ENCODE measurements at places on chromosomes 7 and 10.

GRCh38 chr10:106280896-106281460 lies 883.5 kb downstream of the SORCS1 start:
- no peak for DNase-seq

GRCh38 chr7:122528879-122529481 lies 169.9 kb downstream of the RNF133 start:
- DNase-seq, result peak; percentile 54

- DNase-seq, result no peak
Measured at GRCh38 chr7:3089493-3089892, 45.8 kb upstream of the CARD11 start.

DNA sequence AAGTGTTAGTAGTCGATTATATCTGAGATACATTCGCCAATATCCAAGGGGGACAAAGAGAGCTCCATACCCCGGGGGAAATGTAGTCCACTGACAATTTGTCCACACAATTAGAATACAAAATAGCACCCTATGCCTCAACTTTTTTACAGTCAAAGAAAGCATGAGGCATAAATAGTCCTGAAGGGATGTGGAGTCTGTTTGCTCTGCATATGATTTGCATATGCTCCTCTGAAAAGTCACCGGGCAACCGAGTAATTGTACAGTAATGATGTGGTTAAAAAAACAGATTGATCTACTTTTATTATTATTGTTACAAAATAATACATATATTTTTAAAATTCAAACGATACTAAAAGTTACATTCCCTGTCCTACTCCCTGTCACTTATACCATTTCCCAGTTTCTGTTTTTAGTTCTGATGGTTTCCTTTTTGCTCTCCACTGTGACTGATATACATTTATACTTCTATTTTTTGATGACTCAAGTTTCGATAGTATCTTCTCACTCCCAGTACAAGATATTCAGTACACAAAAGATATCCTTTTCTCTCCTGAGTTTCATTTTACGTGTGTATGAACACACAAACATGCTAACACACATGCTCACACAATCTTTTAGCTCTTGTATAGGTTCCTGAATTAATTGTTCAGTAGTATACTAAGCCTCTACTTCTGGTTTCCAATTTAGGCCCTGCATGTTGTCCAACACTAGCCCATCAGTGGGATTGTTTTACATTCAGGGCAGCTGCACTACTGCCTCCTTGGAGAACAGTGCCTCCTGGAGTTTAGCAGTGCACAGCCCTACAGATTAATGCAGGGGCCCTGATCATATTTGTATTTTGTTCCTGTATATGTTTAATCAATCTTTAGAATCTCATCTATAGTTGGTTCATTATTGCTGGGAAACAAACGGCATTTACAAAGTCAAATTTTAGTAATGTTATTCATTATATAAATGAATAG lies 130.9 kb downstream of the TES start:
- no peak for DNase-seq

- DNase-seq, result peak; percentile 25
Measured at GRCh38 chr7:25456467-25457171, 228.3 kb upstream of the NPVF start.

DNA sequence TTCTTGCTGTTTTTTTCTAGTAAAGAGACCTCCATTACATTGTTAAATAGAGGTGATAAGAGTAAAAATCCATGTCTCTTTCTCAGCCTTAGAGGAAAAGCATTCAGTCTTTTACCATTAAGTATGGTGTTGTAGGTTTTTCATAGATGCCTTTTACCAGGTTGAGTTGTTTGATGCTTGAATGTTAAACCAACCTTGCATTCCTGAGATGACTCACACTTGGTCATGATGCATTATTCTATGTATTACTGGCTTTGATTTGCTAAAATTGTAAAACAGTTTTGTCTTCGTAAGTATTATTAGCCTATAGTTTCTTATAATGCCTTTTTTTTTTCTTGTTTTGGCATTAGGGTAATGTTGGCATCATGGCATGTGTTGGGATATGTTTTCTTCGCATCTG lies 90.0 kb downstream of the ANKRD61 start:
- no peak for DNase-seq

DNA sequence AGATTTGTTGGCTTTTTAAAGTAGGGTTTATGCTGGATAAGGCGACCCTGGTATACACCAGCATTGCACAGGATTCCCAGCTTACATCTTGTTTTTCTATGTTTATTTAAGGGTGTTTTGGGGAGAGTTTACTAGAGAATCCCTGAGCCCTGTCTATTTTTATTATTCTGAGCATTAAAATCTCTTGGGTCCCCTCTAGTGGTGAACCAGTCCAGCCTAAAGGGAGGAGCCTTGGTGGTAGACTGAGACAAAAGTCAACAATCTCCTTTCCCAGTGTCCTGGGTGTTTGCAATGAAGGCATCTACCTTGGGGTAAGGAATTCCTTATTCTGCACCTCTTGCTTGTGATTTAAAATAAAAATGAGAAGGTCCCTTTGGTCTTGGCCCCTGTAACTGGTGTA lies 38.2 kb downstream of the ANTXRL start:
- no peak for DNase-seq

- no peak for DNase-seq
Measured at GRCh38 chr7:40482845-40483244, 348.0 kb downstream of the SUGCT start.

DNA sequence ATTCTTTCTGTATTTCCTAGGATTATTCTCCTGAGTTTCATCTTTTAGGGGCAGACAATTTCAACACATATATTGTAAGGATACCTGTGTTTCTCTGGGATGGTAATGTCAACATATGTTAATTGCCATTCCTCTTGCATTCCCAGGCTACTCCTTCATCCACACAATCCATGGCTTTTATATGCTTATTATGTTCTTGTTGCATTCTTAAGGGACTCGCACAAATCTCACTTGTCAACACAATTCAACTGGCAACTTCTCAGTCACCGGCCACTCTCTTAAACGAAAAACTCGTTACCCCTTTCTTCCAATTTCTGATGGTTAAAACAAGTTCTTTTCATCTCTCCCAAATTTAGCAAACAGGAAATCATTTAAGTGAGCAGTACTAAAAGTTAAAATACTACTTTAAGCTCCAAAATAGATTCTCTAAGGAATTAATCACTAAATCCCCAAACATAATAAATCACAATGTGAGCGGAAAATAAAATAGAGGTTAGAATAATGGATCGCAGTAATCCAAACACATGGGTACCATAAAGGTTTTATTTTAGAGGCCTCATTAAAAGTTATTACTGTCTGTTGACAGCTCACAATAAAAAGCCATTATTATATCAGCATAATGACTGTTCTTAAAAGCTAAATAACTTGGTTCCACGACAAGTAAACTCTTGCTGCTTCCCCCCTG lies 223.2 kb downstream of the ELMO1 start:
- DNase-seq, result no peak

GRCh38 chr7:70771451-70771850 lies 360.5 kb upstream of the GALNT17 start:
- DNase-seq, result no peak

DNA sequence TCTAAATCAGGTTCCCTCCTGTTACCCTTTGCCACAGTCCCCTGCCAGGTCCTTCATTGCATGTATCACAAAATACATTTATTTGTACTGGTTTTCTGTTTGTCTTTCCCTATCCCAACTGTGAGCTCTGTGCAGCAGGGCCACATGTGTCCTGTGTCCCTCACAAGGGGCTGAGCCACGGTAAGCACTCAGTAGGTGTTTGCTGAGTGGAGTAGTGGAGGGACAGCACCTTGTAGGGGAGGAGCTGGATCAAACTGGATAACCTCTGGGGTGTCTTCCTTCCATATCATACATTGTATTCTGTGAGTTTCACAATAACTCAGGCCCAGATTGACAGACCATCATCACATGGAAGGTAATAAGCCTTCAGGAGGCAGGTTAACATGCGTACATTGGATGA lies 25.9 kb downstream of the PIK3CG start:
- no peak for DNase-seq

DNA sequence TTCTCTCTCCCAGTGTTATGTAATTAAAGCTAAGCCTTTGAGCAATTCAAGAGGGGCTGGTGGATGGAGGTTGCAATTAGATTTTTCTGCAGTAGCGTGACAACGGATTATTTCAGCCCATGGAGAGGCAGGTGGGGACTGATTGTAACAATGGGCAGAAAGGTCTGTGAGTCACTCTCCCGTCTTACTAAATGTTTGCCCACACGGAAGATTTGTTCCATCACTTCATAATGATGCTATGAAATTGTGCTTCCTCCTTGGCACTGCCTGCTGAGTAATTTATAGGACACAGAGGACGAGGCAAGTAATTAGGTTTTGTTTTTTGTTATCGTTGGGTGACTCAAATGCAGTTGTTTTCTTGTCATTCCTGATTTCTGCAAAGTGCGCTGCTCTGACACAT lies 594.5 kb upstream of the DPP6 start:
- peak; percentile 66 for DNase-seq

- DNase-seq, result no peak
Measured at GRCh38 chr10:89163265-89163995, 43.7 kb downstream of the CH25H start.

GRCh38 chr10:92571649-92572048 lies 2.2 kb downstream of the IDE start:
- no peak for DNase-seq

- no peak for DNase-seq
Measured at GRCh38 chr7:12731775-12732174, 44.3 kb downstream of the ARL4A start.

GRCh38 chr10:84208023-84208422 lies 13.7 kb downstream of the CDHR1 start:
- DNase-seq, result no peak

DNA sequence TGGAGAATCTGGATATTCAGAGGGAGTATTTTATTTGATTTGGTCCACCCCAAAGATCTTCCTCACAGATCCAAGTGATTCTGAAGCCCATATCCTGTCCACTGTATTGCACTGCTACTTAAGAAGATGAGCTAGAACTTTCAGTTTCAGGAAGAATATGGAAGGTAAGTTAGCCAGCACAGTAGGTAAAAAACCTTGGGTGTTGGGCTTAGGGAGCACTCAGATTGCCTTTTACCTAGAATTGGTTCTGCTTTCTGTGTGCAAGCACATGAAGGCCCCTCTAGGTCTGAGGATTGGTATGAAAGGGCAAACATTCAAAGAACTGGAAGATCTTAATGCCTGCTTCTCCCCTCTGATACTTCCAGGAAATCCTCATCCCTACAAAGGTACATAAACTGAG lies 146.7 kb upstream of the COL1A2 start:
- DNase-seq, result no peak

DNA sequence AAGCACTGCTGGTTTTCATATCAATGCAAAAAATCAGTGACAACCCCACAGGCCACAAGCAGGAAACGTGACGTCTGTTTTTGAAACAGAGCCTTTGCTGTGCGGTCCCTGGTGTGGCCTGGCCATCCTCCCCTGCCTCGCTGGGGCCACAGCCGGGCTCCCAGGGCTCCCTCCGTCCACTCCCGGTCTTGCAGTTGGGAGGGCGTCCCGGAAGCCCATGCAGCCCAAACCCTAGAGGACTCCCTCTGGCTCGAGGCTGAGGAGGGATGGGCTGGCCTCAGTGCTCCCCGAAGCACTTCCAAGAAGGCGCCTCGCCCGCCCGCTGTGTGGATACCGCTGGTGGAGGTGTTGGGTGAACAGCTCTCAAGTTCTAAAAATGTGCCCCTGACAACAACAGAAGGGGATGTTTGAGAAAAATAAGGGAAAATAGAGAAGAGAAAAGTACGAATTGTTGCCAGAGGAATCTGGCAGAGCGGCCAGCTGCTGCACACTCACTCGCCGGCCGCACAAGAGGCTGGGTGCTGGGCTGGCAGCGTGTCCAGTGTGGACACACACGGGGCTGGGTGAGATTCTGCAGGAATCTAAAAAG lies 73.5 kb downstream of the ZRANB1 start:
- no peak for DNase-seq

GRCh38 chr10:35178331-35178730 lies 51.7 kb downstream of the CREM start:
- DNase-seq, result no peak

DNA sequence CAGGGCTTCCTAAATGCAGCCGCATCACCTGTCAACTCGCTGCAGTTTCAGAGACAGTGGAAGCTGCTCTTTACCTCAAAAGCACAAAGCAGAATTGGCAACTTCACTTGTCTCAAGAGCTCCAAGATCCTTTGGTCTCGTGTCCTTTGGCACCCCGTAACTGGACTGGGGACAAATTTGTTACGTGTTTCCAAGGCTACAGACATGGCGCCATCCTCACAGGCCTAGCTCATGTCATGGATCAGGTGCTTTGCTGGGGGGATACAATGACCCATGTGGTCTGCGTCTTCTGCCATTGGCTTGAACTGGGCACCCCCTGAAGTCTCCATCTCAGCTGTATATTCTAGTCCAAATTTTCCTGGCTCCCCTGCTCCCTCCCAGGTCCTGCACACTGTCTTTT lies 48.6 kb downstream of the CHST3 start:
- DNase-seq, result no peak

GRCh38 chr7:45967591-45968157 lies 46.6 kb upstream of the IGFBP3 start:
- no peak for DNase-seq

- no peak for DNase-seq
Measured at GRCh38 chr7:101608772-101609713, 20.1 kb downstream of the MYL10 start.

Measured in NCI-H2081 (cell line).